ENCODE measurements at places on chromosomes 16 and 17. TPM values are rescaled to one million over a fixed set of nuclear protein-coding genes. Genes with fewer than 3 reads are reported as not detected.

Gene LUC7L3
- 66.9 TPM for total RNA-seq

- DNase-seq, result peak; percentile 20
Measured at GRCh38 chr16:89020068-89020924, 43.3 kb upstream of the CBFA2T3 start.

Gene CSH1
- not detected for total RNA-seq

DNA sequence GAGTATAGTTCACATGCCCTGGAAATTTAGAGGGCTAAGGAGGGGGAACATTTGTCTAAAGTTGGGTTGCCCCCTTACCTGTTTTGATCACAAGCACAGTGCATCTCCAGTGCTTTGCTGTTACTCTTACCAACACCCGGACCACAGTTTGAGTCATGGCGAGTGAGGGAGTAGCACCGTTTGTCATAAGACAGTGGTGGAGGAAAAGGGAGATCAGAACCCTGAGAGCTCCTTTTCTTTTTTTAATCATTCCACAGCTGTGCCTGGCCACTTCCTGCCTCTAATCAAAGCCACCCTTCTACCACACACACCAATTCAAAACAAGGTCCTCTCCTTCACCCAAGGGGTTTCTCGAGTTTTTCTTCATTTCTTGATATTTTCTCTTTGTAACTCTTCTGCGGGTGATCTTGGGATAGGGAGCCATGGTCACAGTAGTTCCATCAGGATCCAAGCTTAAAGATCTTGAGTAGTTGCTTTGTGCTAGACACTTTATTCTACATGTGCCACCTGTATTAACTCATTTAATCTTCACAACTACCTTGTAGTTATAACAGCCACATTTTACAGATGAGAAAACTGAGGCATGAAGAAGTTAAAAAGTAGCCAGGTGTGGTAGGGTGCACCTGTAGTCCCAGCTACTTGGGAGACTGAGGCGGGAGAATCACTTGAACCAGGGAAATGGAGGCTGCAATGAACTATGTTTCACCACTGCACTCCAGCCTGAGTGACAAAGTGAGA lies 5.0 kb upstream of the MYL4 start:
- no peak for DNase-seq

DNA sequence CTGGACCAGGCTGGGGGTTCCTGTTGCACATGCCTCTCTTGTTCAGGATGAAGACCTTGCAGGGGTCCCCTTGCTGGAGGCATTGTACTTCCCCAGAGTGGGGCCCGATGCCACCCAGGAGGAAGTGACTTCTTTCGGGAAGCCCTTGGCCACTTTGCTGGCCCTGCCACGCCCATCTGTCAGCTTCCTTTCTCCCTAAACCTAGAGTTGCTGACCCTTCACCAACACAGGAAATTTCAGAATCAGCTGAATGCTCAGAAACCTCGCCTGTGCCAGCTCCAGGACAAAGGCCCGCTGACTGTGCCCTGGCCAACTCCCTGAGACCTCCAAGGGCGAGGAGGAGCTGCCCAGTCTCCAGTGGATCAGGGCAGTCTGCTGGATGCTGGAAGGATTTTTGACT lies 26.7 kb downstream of the WNT9B start:
- DNase-seq, result peak; percentile 58

Gene TEDC2
- total RNA-seq, result 2.8 TPM
